ENCODE measurements at places on chromosomes 16 and 17.

DNA sequence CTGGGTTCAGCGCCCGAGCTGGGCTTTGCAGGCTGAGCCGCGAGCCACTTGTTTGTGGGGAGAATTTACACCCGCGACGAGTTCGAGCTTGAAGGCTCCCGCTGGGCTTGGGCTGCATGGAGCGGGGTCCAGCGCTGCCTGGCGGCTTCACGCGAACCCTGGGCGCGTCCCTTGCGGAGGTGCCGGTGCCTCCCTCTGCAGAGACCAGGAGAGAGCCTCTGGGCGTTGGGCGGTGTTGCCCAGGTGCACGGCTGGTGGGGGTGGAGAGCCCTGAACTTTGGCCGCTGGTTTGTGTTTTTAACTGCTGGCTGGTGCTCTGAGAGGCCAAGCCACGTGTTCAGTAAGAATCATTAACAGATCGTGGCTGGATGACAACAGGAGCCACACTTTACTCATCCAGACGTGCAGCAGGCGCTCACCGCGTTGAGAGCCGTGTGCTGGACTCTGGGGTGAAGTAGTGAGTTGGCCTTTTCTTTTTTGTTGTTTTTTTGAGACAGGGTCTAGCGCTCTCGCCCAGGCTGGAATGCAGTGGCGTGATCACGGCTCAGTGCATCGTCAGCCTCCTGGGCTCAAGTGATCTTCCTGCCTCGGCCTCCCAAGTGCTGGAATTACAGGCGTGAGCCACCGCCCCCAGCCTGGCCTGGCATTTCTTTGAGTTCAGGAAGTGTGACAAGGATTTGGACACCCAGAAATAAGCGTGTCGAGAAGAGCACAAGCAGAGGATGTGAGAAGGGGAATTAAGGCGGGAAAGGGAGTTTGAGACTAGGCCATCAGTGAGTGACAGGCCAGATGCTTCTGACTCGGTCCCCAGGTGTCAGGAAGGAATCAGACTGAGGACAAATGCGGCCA lies 827 bp downstream of the CDK10 start:
- no peak for DNase-seq

DNA sequence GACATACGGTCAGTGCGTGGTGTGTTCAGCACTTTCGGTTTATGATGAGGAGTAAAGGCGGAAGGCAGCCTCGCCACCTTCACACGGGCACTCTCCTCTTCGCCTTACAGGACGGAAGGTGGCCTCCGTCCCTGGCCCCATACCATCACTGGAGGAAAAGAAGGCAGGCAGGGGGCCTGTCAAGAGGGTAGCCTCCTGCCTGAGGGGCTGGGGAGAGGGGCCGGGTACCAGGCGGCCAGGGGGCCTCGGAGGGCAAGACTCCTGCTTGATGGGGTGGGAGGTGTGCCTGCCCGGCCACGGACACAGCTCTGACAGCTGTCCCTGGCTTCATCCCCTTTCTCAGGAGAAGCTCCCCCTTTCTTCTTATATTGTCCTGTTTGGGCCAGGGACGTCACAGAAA lies 15.6 kb upstream of the SLC38A8 start:
- no peak for DNase-seq

GRCh38 chr16:80317599-80318037 lies 223.2 kb upstream of the DYNLRB2 start:
- no peak for DNase-seq

- DNase-seq = peak; percentile 45
Measured at GRCh38 chr16:4944333-4945281, 7.7 kb upstream of the PPL start.

DNA sequence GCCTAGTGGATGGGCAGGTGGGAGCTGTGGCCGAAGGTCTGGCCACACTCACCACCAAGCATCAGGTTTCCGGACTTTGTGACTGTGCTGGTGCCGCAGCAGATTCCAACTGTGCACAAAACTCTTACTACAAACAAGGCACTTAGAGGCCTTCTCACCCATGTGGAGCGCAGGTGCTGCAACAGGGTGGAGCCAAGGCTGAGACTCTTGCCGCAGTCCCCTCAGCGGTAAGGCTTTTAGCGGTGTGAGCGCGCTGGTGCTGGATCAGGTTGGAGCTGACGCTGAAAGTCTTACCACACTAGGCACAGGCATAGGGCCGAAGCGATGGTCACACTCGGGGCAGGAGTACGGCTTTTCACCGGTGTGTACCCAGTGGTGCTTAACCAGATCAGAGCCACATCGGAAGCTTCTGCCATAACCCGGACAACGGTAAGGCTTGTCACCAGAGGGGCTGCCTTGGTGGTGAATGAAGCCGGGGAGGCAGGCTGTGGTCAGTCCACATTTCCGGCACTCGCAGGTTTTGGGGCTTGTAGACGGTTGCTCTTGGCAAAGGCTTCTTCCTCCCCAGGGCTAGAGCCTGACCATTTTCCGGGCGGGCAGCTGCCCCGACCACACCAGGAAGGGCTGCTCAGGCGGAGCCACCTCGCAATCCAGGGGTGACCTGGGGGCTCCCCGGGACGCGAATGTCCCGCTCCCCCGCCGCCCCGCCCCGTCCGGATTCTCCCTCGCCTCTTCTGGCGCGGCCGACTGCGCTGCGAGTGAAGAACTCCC lies 1.0 kb upstream of the ARMC5 start:
- DNase-seq = peak; percentile 68

GRCh38 chr17:19567216-19568015 lies 33.8 kb downstream of the SLC47A1 start:
- DNase-seq = no peak

DNA sequence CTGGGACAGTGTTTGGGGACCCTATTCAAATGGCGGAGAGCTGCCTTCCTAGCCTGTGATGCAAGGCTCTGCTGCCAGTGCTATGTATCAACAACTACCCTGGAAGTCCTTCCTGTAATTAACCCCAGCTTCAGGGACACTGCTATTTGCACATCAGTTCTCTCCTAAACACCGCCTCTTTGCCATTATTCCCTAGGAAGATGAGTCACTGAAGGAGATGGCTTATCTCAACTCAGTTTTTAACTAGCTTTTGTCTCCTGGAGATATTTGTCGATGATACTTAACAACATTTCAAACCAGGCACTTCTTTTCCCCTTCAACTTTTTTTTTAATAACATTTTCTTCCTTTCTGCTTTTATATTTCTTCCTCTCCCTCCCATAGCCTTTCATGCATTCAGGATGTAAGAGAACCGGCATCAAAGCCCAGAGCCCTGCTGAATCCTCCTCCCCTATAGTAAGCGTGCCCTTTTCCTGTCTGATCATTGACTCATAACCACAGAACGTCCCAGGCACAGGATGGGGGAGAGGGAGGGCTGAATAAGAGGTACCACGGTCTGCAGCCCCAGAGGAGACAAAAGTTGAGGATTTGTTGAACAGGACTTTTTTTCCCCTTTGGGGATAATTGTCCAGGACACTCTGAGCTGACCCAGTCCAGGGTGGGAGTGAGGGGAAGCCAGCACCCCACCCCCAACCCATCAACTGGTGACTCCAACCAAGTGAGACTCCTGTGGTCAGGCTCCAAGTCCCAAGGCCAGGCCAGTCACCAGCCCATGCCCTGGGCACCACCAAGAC lies 387.8 kb upstream of the SALL1 start:
- peak; percentile 51 for DNase-seq

- no peak for DNase-seq
Measured at GRCh38 chr17:18035704-18036103, 3.3 kb downstream of the ATPAF2 start.

DNA sequence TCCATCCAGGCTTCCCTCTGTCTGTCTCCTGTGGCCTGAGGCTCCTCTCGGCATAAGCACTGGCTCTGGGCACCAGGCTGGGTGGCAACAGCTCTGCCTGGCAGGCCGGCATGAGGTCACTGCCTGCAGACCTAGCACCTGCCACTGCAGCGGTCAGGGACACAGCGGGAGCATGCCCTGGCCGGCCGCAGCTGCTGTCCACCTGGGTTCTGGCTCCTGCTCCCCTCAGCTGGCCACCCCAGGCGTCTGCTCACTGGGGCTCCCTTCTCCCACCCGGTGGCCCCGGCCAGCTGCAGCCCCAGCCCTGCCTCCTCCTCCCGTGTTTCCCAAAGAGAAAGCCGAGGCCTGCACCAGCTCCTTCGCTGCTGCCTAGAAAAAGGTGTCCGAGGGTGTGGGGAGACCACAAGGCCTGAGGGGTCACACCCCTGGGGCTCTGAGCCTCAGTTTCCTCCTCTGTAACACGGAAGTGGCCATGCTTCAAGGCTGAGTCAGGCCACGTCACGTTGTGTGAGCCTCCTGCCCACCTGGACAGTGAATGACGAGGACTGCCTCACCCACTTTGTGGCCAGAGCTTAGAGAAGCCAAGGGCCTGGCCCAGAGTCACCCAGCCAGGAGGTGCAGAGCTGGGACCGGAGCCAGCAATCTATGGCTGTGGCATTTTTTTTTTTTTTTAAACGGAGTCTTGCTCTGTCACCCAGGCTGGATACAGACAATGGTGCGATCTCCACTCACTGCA lies 6.7 kb downstream of the NTHL1 start:
- DNase-seq = no peak

- DNase-seq = no peak
Measured at GRCh38 chr16:88888461-88889387, 22.3 kb upstream of the PABPN1L start.

DNA sequence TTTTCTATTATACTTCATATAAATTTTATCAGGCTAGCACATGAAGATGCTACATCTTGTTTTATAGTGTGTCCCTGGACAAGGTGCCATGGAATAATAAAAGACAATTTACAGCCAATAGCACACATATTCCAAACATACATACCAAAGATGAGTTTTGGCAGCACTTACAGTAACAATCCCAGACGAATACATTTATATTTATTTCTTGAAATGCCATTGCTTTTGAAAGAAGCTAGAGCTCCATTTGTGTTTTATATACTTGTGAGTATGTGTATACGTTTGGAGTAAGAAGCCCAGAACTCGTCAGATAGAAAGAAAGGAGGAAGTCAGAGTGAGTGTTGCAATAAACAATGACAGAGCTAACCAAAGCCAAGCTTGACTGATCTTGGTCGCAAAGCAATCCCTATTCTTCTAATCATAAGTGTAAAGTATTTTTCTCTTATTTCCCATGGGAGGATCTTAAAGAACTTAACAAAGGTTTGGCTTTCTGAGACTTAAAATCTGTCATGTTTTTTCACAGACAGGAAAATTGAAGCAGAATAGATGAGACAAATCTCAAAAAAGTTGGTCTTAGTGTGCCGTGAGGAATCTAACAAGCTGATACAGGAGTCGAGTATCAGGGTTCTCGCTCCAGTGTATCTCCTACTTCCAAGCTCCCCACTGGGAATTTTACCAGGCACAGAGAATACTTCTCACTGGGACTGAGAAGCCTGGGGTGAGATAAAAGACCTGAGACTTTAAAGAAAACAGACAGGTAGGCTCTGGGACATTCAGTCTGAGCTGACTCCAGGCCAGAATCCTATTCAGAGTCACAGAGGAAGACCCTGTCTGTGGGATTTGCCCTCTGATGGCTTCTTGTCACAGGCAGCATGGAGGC lies 175.4 kb downstream of the AATF start:
- no peak for DNase-seq

DNA sequence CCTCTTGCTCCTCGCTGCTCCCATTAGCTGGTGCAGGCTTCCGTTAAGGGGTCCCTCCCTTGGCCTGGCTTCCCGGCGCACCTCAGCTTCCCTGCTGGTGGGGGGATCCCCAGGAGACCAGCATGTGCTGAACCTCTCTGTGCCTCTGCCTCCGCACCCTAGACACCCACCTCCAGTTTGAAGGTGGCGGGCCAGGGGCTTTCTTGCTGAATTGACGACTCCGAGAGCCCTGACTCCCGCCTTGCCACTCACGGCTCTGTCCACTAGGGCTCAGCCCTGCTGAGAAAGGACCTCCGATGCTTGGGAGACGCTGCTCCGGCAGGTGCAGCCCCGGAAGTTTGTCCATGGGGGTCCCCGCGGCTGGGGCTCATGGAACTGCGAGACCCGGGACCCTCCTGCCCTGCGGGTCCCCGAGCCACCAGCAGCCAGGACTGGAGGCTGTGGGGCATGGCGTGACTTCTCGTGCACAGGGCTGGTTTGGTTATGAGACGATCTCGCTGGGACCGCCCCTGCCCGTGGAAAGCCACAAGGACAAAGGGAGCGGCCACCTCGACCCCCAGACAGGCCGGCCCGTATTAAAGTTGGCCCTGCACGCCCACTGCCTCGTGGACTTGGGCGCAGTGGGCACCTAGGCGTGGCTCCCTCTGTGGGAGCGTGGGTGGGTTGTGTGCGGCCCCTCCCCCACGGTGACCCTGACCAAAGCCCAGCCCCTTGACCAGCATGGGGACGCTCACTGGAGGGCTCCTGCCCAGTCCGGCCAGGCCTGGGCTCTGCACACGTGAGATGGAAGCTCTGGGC lies 8.1 kb downstream of the CHMP6 start:
- DNase-seq = no peak

DNA sequence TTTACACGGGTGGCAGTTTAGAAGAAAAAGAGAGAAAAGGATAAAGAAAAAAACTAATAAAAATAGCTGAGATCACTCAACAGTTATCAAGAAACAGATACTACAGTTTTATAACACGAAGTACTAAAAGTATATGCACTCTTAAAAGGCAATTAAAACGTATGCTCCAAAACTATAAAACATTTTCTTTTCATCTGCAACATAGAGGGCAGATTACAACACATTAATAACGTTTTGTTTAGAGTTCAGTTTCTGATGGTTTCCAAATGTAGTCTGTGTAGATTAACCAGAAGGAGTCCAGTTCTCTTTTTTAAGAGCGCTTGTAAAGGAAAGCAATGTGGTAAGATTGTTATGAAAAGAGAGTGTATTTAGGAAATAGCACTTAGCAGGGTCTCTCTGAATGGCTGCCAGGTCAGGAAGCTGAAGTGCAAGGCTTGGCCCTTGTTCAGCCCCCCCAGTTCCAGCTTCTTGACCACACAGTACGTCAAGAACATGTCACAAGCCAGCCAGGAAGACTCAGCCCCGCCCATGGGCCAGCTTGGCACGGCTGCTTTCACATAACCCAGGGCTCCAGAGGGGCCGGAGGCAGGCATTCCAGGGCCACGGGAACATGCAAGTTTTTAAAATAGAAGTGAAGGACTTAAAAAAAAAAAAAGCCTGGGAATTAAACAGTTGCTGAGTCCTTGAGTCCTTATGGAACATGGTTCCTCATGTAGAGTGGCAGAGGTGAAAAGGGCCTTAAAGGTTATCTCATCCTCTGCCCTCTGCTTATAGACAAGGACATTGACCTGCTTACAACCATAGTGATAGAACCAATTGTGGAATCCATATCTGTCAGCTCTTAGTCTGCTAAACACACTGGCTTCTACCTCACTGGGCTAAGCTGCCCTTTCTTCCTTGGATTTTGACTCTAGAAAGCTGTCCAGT lies 147.4 kb upstream of the TBX2 start:
- no peak for DNase-seq

Measured in NCI-H510A treated with DMSO at 0.1 percent for 48 hours (cell line).